Tibial nerve (tissue), 4 donors: ENCODE measurements at places on chromosomes 7 and 10.
A peak's percentile ranks its signal among the peaks of the same experiment; 100 is the strongest.

DNA sequence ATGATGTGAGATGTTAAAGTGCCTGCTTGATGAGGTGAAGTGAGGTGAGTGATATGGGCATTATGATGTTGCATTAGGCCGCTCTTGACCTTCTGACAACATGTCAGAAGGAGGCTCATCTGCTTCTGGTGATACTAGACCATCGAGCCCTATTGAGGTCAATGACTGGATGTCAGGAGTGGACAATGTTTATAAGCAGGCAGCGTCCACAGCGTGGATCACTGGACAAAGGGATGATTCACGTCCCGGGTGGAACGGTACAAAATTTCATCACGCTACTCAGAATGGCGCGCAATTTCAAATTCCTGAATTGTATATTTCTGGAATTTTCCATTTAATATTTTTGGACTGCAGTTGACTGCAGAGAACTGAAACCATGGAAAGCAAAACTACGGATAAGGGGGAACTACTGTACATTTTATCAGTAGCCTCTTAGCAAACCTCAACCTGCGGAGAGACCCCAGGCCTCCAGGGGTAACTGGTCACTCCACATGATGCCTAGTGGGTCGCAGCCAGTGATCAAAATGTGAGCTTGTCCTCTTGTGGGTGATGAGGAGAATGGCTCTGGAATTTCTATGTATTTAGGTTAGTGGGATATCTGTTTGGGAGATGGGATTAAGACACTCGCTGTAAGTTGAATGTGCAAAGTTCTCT lies 5.7 kb upstream of the ZCCHC24 start:
- DNase-seq, result no peak

DNA sequence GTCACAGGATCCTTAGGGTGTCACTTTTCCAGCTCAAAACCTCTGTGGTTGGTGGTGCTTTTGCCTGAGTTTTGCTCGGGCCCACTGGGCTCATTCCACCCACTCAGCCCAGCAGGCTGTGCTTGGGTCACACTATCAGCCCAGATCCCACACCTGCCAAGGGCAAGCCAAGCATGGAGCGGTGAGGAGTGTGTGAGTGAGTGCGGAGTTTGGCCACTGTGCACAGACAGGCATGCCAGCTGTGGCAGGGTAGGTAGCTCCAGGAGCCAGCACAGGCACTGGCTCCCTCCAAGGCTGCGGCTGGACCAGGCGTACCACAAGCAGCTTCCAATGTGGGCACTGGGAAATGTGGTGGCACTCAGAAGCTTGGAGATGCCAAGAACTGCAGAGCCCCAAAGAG lies 43.9 kb upstream of the TECTB start:
- DNase-seq, result no peak

DNA sequence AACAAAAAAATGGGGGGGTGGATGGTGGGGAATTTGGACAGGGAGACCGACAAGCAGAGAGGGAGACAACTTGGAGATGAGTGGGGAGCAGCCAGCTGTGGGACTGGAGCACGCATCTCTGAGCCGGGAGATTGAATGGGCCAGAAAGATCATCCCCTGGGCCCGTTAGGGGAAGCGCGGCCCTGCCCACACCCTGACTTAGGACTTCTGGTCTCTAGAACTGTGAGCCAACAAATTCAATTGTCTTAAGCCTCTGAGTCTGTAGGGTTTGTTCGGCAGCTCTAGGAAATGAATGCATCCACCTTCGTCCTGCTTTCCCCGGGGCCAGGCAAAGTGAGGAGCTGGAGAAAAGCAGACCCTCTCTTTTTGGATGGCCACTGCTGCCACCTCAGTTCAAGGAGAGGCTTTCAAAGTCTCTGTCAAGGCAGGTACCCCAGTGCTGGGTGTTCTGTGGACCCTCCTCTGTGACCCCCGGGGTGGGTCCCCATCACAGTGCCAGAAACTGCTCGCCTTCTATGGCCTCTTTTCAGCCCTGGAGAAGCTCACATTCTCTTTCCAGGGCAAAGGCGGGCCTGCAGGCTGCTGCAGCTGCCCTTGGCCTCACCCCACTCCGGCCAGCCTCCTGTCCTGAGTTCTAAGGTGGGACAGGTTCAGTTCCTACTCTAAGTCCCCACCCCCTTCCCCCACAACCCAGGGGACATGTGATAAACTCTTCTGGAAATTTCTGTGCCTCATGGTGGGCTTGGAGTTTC lies 423.2 kb downstream of the RPS24 start:
- DNase-seq, result no peak

DNA sequence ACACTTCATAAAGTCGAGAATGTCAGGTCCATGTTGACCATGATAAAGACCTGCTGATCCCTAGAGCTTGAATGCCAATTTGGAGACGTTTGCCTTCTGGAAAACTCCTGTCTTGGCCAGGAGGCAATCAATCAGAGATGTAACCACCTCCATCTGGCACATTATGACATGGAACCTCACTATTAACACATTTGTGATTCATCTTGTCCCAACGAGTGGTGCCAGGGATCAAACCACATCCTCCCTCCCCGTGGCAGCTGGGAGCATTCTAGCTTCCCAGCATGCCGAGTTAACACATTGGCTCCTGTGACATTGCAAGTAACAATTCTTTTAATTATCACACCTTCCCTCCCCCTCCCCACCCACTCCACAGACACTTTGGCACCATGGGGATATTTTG lies 84.0 kb upstream of the PPP1R17 start:
- no peak for DNase-seq

GRCh38 chr7:2461268-2462026 lies 14.8 kb downstream of the GRIFIN start:
- no peak for DNase-seq

DNA sequence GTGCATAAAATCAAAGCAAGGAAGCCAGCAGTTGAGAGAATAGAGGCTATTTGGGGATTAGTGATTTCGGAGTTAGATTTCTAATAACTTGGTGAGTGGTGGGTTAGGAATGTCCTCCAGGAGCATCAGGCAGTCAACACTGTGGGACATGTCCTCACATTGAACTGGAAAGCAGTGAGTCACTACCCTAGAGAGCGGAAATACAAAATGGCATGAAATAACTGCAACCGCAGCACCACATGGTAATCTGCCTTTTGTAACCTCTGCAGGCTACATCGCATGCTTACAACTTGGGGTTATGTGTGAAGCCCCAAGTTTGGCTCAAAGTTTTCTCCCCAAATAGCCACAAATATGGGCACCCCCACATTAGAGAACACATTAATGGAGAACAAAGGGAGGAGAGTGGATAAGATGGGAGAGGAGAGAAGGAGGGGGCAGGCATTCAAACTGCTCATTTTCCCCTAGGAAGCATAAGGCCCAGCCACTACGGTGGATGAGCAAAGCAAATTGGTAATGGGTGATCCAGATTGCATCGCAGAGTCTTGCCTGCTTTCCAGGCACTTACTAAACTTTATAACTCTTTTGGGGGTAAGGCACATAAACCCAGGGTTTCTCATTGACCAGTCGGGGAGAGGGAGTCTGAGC lies 22.0 kb upstream of the SLF2 start:
- no peak for DNase-seq

DNA sequence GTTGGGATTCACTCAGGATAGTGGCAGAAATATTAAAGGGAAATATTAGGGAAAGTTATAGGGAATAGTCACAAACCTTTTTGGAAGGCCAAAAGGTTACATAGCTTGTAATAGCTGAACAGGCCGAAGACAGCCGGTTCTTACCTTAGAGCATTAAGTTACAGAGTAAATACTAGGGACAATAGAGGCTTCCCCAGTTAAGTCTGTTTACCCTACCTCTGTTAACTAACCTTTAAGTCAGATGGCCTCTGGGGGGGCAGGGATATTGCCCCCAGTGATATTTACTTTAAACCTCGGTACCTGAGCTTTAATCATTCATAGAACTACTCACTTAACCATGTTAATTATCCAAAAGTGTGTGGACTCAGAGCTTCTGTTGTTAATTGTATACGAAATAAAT lies 7.4 kb downstream of the POLR1F start:
- no peak for DNase-seq

- DNase-seq, result no peak
Measured at GRCh38 chr10:123494301-123494808, 171.8 kb upstream of the GPR26 start.

GRCh38 chr7:94511718-94512117 lies 2.1 kb downstream of the CASD1 start:
- DNase-seq, result no peak

DNA sequence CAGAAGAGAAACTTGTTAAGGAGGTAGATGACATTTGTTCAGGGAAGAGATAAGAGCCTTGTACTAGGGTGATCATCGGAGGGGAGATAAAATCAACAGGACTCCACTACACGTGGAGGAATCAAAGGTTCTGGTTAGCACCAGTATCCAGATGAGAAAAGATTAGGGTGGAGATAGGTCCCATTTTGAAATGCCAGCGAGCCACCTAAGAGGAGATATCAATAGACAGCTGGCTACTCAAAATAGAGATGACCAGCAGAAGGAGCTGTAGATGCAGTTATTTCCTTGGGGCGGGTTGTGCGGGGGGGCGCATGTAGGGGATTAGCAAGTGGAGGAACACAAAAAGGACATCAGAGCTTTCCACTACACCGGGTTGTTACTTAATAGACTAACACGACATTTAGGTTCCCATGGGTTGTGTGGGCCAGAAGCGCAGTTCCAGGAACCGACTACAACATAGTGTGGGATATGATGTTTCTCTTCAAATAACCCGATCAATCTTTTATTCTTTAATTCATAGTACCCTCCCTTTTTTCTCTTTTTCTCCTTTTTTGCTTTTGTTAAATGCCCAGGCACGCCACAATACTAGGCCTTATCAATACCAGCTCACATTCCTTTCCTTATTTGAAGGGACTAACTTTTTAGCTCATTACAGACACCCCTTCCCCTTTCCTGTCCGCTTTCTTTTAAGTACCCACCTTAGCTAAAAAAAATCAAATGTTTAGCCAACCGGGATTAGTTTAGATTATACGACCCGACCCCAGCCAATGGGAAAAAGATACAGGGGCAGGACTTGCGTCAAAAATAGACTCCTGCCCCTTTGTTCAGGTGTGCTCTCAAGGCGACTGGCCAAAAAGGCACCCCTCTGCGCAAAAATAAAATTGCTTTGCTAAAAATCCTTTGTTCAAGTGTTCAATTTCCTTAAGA lies 2.0 kb upstream of the KIF11 start:
- DNase-seq, result peak; percentile 72

GRCh38 chr7:55325371-55325792 lies 39.8 kb upstream of the LANCL2 start:
- DNase-seq, result peak; percentile 25

DNA sequence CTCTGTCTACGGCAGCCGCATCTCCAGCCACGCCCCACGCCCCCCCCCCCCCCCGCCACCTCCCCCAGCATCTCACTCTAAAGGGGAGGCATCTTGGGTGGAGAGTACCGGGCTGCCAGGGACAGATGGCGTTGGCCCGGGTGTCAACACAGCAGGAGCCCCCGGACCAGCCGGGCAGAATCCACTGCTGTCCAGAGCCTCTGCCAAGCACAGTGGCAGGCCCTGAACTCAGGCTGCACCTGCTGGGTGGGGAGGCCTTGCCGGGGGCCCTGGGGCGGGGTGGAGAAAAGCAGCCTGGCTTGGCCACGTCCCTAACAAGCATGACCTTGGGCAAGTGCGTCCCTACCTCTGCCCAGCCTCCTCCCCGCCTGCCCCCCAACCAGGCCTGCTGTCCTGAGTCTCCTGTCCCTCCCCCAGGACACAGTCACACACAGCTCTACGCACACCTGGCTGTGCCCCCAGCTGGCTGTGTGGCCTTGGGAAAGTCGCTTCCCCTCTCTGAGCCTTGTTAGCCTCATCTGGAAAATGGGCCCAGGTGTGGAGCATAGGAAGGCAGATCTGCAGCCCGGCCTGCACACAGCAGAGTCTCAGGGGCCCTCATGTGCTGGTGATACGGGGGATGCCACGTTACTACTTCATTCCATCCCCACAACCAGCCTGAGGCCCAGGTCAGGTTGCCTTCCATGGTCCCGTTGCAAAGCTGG lies 45.2 kb downstream of the MICALL2 start:
- DNase-seq, result no peak

- DNase-seq, result no peak
Measured at GRCh38 chr7:18288322-18289037, 207.1 kb upstream of the HDAC9 start.

DNA sequence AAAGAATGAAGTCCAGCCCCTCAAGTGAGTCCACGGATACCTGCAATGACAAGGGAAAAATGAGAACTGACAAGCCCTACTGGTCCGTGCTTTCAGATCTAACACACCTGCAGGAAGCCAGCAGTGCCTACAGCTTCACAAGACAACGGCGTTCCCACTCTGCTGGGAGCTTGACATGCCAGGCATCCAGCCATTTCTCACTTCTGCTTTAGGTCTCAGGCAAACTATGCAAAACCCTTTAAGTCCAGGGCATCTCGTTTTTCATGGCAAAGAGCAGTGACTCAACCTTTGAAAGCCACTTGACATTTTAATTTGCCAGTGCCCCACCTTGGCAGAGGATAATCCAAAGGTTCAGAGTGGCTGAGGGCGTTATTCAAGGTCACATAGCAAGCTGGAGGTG lies 49.1 kb upstream of the GPAM start:
- no peak for DNase-seq

DNA sequence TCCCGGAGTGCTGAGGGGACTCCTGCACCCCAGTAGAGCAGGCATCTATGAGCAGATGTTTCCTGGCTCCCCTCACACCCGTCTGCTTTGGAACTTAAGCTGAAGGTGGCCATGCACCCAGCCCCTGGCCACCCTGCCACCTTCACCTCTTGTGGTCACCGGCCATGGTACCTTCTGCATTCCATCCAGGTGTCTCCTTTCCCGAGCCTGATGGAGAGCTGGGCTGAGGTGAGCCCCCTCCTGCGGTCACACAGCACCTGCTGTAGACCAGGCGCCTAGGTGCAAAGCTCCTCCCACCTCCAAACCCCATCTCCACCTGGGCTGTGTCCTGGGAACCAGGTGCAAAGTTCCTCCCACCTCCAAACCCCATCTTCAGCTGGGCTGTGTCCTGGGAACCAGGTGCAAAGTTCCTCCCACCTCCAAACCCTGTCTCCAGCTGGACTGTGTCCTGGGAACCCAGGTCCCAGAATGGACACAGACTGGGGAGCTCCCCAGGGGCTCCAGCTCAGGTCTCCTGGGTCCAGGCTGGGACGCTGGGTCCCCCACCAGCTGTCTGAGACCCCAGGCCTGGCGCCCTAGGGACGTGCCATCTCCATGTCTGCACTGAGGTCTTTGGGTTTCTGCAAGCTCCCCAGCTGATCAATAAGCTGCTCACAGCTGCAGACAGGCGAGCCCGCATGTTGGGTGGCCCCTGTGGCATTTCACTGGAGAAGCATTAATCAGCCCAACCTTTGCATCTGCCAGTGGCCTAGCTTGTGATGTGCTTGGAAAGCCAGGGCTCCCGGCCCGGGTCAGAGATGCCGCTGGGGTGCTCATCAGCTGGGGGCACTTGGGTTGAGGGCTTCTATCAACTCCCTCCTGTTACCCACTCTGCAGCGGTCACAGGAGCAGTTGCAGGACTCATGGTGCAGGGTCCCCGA lies 61.2 kb upstream of the INPP5A start:
- DNase-seq, result no peak

DNA sequence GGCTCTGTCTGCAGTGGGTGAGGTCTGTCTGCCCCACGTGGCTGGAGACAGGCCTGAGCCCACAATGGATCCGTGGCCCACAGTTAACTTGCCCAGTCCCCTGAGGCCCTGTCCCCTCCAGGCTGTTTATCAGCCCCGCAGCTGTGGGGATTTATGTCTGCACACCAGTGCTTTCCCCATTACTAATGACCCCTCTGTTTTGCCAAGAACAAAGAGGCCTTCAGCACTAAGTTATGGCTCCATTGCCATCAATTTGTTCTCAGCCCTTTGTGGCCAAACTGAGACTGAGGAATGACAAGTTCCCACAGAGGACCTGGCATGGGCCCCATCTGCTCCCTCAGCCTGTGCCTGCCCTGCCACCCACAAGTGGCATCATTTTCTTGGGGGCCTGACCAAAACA lies 138.2 kb downstream of the C10orf105 start:
- no peak for DNase-seq

GRCh38 chr7:130432886-130433285 lies 7.9 kb downstream of the CEP41 start:
- DNase-seq, result no peak
